ENCODE measurements at places on chromosomes 3 and 15. TPM values are rescaled to one million over a fixed set of nuclear protein-coding genes. Genes with fewer than 3 reads are reported as not detected.

DNA sequence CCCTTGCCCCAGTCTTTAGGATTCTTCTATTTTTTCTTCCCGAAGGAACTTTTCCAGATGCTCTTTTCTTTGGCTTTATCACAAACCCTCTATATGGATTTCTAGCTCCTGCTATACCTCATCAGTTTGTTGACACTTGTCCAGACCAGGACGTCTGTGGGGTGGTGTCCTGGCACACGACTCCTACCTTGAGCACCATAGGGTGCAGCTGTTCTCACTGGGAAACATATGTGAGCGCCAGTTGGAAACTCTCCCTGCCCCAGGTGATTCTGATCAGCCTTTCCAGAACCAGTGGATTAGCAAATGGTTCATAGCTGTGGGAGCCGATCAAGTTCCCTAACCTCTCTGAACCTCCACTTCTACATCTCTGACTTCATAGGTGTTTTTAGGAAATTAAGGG, 40.6 kb upstream of the USP3 start:
- peaks cover 20% of the 10 kb centered on the region for H3K27me3 ChIP-seq
- no peak overlapping the region for H3K27ac ChIP-seq
- peaks cover 22% of the 10 kb centered on the region for H3K4me1 ChIP-seq
- no peak overlapping the region for H3K4me3 ChIP-seq

DNA sequence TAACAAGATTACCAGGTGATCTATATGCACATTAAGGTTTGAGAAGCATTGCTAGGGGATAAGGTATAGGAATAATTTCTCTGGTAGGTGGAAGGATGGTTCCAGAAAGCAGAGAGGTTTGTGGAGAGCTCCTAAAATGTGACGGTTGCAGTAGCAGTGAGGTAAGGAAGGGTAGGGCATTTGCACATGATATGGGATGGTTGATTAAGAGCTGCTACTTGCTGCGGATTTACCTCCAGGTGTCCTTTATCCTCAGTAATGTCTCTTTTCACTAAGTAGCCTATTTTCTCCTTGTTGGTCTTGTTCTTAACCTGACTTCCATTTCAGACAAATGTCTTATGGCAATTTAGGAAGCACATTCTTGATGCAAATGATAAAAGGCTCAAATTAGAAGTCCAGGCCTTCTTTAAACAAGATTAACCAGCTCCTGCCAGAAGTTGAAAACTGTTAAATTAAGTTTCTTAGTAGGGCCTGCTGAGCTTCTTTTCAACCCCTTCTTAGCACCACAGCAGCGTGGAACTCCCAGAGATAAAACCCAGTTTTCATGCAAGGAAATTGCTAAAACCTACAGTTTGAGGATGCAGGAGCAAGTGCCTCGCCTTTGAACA, 231.1 kb upstream of the GADL1 start:
- peaks cover 1% of the 10 kb centered on the region for H3K4me1 ChIP-seq
- H3K27me3 ChIP-seq = peaks cover 4% of the 10 kb centered on the region
- peaks cover 5% of the 10 kb centered on the region for H3K36me3 ChIP-seq
- DNase-seq = no peak

- no peak overlapping the region for H3K4me3 ChIP-seq
- peak overlapping the region; percentile 19 for H3K27ac ChIP-seq
- peaks cover 4% of the 10 kb centered on the region for H3K36me3 ChIP-seq
Observed at GRCh38 chr15:63509955-63510940, 5.9 kb downstream of the USP3 start.

DNA sequence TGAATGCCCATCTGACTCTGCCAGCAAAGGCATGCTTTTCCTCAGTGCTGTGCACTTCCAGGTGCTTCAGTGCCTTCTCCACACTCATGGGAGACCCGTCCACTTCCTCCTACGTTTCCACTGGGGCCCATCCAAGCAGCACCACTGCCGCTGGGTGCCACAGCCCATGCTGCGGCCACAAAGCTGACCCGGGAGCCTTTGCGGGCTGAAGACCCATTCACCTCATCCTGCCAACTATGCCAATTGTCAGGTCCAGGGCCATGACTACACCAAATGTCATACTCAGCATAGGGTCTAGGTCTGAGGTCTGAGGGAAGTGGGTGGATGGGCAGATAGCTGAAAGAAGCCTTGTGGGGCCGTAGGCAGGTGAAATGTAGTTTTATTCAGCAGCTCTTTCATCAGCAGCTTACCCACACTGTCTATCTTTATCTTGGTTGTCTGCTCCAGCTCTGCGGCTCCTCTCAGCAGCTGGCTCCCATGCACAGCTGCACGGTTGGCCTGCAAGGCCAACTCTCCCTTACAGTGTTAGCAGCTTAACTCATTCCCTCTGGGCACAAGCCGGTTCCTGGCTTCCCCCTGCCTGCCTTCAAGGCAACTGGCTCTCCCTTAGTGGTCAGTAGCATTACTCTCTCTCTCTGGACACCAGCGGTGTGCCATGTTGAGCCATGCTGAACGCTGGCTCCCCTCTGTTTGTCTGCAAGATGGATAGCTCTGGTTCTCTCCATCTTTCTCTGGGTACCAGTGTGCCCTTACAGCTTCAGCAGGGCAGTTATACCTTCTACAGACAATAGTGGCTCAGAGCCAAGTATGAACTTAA, 63.7 kb upstream of the SIAH2 start:
- DNase-seq = no peak
- H3K4me1 ChIP-seq = no peaks in the 10 kb centered on the region

DNA sequence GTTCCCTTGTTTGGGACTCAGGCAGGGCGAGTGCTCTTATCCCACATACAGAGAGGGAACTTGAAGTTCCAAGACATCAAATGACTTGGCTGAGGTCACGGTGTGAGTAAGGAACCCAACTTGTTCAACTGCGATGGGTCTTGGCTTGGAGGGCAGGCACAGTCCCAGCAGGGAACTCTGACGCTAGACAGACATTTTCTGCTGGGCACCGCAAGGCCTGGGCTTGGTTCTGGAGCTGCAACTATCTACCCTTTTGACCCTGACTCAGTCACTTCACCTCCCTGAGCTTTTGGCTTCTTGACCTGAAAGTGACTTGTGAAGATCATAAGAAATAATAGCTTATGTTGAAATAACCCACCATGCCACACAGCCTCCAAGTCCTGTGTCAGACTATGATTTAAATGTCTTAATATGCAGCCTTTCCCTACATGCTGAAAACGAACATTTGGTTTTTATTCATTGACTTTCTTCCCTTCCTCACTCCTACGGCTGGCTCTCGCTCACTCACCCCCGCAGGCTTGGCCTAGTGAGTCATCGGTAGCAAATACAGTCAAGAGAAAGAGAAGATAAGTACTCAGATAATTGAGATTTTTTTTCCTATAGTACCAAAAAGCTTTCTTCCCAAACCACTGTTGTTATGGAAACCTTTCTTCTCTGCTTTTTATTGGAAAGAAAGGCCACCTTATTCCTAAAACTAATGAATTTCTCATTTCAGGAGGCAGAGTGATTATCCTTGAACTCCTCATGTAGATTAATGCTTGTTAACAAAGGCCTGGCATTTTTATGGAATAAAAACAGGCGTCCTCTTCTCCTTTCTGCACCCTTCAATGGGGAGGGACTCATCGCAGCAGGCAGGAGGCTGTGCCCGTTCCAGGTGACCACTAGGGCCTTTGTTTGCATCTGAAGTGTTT, 178.4 kb downstream of the ATP10A start:
- H3K36me3 ChIP-seq = peaks cover 62% of the 10 kb centered on the region
- H3K4me3 ChIP-seq = no peak overlapping the region
- DNase-seq = no peak
- H3K27ac ChIP-seq = no peak overlapping the region
- no peaks in the 10 kb centered on the region for H3K27me3 ChIP-seq

DNA sequence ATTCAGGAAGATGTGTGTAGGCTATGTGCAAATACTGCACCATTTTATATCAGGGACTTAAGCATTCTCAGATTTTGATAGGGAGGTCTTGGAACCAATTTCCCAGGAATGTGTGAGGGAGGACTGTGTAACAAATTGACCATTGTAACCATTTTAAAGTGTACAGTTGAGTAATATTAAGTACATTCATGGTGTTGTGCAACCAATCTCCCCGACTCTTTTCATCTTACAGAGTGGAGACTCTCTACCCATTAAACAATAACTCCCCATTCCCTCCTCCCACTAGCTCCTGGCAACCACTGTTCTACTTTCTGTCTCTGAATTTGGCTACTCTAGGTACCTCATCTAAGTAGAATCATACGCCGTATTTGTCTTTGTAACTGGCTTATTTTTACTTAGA, 5.1 kb downstream of the RCN2 start:
- peaks cover 18% of the 10 kb centered on the region for H3K4me1 ChIP-seq
- H3K27me3 ChIP-seq = no peaks in the 10 kb centered on the region
- DNase-seq = no peak
- no peak overlapping the region for H3K4me3 ChIP-seq

DNA sequence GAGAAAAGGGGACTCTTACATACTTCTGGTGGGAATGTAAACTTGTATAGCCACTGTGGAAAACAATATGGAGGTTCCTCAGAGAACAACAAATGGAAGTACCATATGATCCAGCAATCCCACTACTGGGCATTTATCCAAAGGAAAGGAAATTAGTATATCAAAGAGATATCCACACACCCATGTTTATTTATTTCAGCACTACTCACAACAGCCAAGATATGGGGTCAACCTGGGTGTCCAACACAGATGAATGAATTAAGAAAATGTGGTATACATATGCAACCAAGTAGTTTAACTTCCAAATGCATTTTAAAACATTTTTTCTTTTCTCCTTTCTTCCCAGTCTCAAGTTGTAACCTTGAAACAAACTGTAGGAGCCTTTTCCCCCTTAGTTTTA, 54.3 kb downstream of the IMPG2 start:
- H3K4me1 ChIP-seq = peaks cover 6% of the 10 kb centered on the region
- H3K27ac ChIP-seq = no peak overlapping the region
- H3K27me3 ChIP-seq = no peaks in the 10 kb centered on the region
- H3K4me3 ChIP-seq = no peak overlapping the region
- no peaks in the 10 kb centered on the region for H3K36me3 ChIP-seq

DNA sequence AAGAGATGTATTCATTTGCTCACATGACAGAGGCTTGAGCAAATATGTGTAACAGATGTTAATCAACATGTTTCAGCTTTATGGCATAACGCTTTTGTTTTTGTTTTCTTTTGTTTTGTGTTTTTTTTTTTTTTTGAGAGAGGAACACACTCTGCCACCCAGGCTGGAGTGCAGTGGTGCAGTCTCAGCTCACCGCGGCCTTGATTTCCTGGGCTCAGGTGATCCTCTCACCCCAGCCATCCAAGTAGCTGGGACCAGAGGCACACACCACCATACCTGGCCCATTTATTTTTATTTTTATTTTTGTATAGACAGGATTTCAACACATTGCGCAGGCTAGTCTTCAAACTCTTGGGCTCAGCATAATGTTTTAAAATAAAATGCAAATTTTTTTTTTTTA, 1504.4 kb upstream of the CADM2 start:
- no peaks in the 10 kb centered on the region for H3K36me3 ChIP-seq
- no peak overlapping the region for H3K4me3 ChIP-seq

- H3K27me3 ChIP-seq = peaks cover 33% of the 10 kb centered on the region
- no peak overlapping the region for H3K27ac ChIP-seq
- peak overlapping the region; percentile 54 for H3K4me3 ChIP-seq
- H3K36me3 ChIP-seq = no peaks in the 10 kb centered on the region
- no peak for DNase-seq
Observed at GRCh38 chr15:55743729-55744655, 1.0 kb upstream of the PRTG start.

GRCh38 chr3:156702367-156702766, 28.0 kb downstream of the TIPARP start:
- H3K4me1 ChIP-seq = peaks cover 41% of the 10 kb centered on the region
- no peak overlapping the region for H3K27ac ChIP-seq
- no peak for DNase-seq
- no peaks in the 10 kb centered on the region for H3K27me3 ChIP-seq

DNA sequence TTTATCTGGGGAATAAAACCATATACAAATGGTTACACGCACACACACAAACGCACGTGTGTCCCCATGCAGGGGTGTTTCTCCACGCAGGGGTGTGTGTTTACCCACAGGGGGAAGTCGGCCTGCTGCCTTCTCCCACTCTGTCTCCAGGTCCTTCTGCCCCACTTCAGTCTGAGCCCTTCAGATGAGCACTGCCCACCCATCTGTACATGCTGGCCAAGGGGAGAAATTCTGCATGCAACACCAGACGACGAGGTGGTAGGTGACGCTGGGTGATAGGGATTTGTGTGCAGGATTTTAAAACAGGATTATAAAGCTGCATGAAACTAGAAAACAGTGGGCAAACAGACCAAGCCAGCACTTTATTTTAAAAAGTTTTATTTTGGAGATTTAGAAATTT, 122.5 kb downstream of the TJP1 start:
- H3K27me3 ChIP-seq = no peaks in the 10 kb centered on the region
- H3K27ac ChIP-seq = no peak overlapping the region
- H3K36me3 ChIP-seq = no peaks in the 10 kb centered on the region
- no peak for DNase-seq
- no peaks in the 10 kb centered on the region for H3K4me1 ChIP-seq

DNA sequence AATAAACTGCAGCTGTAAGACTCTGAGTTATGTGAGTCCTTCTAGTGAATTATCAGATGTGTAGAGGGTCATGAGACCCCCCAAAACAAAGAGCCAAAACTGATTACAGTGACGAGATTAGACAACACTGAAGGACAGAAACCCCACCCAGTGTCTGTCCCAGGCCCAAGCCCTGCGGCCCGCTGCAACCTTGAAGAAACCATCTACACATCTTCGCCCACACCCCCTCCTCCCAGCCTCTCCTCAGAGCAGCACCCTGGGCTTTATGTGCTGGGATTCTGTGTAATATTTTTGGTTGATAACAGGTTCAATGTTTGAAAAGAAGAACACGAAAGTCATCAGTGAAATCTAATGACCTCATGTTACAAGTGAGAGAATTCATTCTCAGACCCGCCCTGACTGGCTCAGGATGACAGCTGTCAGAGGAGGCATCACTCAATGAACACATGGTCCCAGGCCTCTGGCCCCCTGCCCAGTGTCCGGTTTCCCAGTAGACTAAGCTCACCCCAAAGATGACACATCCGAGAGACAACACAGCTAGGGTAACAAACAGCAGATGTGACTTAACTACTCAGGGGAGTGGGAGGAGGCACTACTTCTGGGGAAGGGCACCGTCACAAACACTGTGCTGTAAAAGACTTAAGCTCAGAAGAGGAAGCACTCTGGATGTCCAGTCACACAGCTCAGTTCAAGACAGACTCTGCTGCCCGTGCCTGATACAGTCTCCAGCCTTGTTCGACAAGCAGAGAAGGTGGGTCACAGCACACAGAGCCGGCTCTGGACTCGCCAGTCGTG, 48.9 kb downstream of the NIPA2 start:
- DNase-seq = no peak
- no peaks in the 10 kb centered on the region for H3K27me3 ChIP-seq
- no peak overlapping the region for H3K4me3 ChIP-seq
- no peak overlapping the region for H3K27ac ChIP-seq
- no peaks in the 10 kb centered on the region for H3K36me3 ChIP-seq

- no peak overlapping the region for H3K4me3 ChIP-seq
- H3K4me1 ChIP-seq = peaks cover 69% of the 10 kb centered on the region
- peaks cover 43% of the 10 kb centered on the region for H3K36me3 ChIP-seq
- H3K27ac ChIP-seq = peak overlapping the region; percentile 56
- DNase-seq = no peak
Observed at GRCh38 chr15:78033864-78034263, 43.6 kb downstream of the TBC1D2B start.

TYRO3 gene
- 4.0 TPM for total RNA-seq

C3orf33 gene
- total RNA-seq = 1.7 TPM

HRG gene
- not detected for total RNA-seq

ITPKA gene
- total RNA-seq = 5.7 TPM

PLSCR2 gene
- total RNA-seq = not detected

PODXL2 gene
- 3.9 TPM for total RNA-seq
